ENCODE measurements at places on chromosomes 13 and 19.

GRCh38 chr13:80157261-80157932 lies 183.5 kb downstream of the SPRY2 start:
- no peak overlapping the region for H3K4me3 ChIP-seq
- no peaks in the 10 kb centered on the region for H3K36me3 ChIP-seq
- no peak for DNase-seq
- no peak overlapping the region for H3K27ac ChIP-seq

- H3K27ac ChIP-seq, result no peak overlapping the region
- no peaks in the 10 kb centered on the region for H3K27me3 ChIP-seq
Observed at GRCh38 chr19:58089846-58090245, 8.2 kb downstream of the ZSCAN18 start.

- no peaks in the 10 kb centered on the region for H3K27me3 ChIP-seq
- DNase-seq, result no peak
- no peaks in the 10 kb centered on the region for H3K36me3 ChIP-seq
Observed at GRCh38 chr13:71634602-71635443, 232.2 kb downstream of the DACH1 start.

DNA sequence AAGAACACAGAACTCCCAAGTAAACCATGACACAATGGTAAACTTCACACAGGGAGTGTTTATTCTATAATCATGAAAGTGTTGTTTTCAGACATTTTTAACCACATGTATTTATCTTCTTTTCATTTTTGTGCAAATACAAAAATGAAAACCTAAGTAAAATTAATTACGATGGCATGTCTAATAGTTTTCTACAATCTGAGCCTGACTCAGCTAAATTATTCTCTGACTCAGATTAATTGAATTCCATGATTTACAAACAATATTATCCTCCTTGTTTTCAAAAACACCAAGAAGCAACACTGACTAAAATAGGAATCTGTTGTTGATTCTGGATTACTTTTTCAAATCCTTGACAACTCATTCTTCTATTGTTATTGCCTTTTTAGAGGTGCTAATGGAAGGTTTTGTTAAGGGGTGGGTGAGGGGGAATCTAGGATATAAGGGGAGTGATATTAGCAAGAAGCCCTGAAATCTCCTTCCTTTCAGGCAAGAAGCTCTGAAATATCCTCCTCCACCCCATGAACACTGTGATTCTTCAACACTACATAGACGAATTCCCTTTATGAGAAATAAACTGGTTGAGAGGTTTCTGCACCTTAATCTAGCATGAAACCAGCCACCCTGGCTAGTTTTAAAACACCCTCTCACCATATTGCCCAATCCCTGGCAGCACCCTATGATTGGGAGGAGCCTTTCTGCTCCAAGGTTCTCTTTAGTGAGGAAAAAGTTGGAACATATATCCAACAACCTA lies 1057.7 kb upstream of the PCDH20 start:
- no peaks in the 10 kb centered on the region for H3K4me1 ChIP-seq
- no peak overlapping the region for H3K4me3 ChIP-seq
- H3K36me3 ChIP-seq, result no peaks in the 10 kb centered on the region
- no peak for DNase-seq

GRCh38 chr13:45807520-45808099 lies 43.9 kb downstream of the SIAH3 start:
- no peaks in the 10 kb centered on the region for H3K36me3 ChIP-seq
- H3K4me1 ChIP-seq, result no peaks in the 10 kb centered on the region
- H3K4me3 ChIP-seq, result no peak overlapping the region
- no peaks in the 10 kb centered on the region for H3K27me3 ChIP-seq
- DNase-seq, result no peak
- no peak overlapping the region for H3K27ac ChIP-seq

- no peak overlapping the region for H3K27ac ChIP-seq
- no peaks in the 10 kb centered on the region for H3K27me3 ChIP-seq
- no peaks in the 10 kb centered on the region for H3K36me3 ChIP-seq
- no peak for DNase-seq
- H3K4me1 ChIP-seq, result no peaks in the 10 kb centered on the region
- no peak overlapping the region for H3K4me3 ChIP-seq
Observed at GRCh38 chr13:93525087-93525486, 298.5 kb downstream of the GPC6 start.

- DNase-seq, result no peak
- no peak overlapping the region for H3K27ac ChIP-seq
- H3K4me1 ChIP-seq, result no peaks in the 10 kb centered on the region
- H3K36me3 ChIP-seq, result no peaks in the 10 kb centered on the region
- H3K27me3 ChIP-seq, result no peaks in the 10 kb centered on the region
Observed at GRCh38 chr19:33163481-33163880, 30.6 kb upstream of the LRP3 start.
